ENCODE measurements at places on chromosomes 4 and X.

- DNase-seq: no peak
Observed at GRCh38 chr4:7392438-7393421, 42.0 kb downstream of the PSAPL1 start.

DNA sequence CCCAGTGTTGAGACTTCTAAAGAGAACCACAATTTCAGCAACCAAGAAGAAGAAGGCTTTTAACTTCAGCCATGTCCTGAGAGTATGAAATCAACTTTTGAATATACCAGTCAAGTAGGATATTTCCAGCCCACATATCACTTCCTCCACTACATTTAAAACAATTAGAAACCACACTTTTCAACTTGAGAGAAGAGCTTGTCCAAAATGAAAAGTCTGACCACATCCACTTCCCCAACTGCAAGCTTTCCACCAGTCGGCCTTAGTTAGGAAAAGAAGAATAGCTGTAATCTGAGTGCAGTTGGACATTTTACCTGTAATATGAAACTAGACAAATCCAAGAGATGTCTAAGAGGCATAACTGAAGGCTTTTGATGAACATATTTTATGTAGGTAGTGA is 101.9 kb upstream of the SLC7A11 start:
- no peak for DNase-seq

DNA sequence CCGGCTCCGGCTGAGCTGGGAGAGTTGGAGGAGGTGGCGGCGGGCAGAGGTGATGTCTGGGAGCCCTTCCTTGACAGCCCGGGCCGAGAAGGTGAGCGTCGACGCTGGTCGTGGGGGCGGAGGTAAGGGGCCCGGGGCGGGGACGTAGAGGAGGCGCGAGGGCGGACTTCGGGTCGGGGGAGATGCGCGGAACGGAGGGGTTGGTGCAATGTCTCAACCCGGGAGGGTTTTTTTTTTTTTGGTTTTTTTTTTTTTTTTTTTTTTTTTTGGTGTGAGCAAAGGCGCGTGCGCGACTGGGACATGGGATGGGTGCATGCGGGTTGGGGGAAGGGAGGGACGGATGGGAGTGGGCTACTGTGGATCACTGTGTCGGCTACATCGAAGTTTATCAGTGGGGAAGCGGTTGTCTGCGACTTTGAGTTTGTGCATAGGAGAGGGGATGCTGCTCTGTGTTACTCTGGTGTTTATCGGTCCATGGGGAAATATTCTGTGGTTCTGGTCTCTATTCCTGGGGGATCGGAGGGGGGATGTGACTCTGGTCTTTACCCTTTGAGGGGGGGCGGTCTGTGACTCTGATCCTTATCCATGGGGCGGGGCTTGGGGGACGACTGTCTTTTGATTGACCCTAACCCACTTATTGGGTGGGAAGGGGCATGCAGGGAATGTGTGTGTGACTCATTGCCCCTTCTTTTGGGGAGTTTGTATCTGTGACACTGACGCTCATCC is 537 bp downstream of the RBM10 start:
- no peak for DNase-seq

DNA sequence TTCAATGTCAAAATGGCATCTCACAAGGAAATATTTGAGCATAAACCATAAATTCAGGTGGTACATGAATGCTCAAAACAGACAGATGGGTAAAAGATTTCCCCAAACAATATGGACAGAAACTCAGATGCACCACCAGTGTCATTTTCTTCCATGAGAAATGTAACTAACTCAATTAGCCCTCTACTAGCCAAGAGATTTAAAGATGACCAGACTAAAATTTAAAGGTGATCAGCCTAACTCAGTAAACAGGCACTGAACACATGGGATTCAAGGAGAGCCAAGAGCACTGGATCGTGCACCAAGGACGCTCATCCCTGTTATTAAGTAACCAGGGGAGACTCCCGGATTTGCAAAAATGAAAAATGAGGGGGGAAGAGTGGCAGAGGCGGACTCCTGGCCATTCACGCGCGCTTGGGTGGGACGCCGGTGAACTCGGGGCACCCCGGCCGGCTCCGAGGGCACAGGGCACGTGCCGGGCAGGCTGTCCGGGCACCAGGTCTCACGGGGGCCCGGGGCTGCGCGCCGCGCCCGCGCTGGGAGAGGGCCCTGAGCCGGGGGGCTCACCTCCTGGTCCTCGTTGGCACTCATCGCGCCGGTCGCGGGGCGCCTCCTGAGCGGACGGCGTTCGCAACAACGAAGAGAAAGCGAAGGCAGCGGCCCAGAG is 490 bp downstream of the RWDD4 start:
- DNase-seq: no peak

GRCh38 chr4:173413036-173413435 is 14.1 kb upstream of the SCRG1 start:
- DNase-seq: no peak

- no peak for DNase-seq
Observed at GRCh38 chr4:90184560-90184959, 57.4 kb downstream of the CCSER1 start.

DNA sequence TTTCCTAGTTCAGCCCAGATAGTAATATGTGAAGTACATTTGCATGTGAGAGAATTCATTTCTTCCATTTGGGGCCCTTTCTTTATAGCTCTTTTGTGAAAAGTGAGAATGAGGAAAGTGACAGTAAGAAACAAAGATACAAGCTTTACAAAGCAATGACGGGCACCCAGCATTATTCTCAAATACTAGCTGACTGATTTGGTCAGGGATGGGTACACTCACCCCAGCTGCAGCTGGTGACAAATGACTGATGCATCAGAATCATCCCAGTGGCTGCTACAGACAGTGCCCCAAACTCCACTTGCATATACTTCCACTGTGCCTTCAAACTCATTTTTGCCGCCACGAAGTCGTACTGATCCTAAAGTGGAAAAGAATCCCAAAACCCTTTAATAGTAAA is 14.8 kb downstream of the PRSS12 start:
- no peak for DNase-seq

DNA sequence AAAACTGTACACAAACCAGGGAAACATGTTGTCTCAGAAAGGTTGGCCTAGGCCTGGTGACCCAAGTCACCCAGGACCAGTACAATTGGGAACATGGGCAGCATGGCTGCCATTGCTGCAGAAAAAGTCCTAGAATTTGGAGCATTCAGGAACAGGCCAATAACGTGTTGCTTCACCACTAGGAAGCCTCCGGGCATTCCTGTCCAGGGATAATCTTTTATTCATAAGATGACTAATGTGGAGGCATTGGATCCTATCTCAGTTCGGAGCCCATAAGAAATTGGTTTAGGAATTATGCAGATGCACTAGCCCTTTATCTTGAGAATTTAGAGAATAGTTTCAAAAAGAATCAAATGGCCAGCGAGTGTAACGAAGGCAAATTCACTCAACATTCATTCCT is 242.8 kb upstream of the NDST4 start:
- DNase-seq: no peak

DNA sequence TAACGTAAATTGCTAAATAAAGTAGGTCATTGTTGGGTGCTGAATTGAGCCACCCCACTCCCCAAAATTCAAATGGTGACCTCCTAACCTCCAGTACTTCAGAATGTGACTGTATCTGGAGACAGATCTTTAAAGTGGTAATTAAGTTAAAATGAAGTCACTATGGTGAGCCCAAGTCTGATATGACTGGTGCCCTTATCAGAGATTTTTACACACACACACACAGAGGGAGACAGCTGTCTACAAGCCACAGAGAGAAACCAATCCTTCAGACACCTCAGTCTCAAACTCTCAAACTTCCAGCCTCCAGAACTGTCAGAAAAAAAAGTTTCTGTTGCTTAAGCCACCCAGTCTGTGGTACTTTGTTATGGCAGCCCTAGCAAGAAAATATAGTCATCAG is 879.2 kb upstream of the INTU start:
- no peak for DNase-seq

GRCh38 chr4:4659871-4660651 is 118.2 kb upstream of the STX18 start:
- DNase-seq: no peak

GRCh38 chrX:25052798-25053534 is 37.2 kb upstream of the ARX start:
- DNase-seq: no peak

DNA sequence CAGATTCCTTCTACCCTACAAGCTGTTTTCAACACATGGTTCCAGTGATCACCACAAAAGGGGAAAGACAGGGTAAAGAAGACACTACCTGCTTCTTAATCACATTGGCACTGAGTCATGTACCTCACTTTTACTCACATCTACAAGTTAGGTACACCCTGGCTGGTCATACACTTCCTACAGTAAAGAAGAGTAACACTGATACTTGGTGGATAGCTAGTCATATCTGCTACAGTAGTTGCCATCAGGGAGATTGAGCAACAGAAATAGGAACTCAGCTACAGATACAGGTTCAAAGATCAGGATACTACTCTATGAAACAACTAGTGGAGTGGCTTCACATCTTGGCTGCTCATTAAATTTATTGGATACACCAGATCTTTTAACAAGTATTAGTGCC is 105.4 kb upstream of the DIAPH2 start:
- DNase-seq: no peak

DNA sequence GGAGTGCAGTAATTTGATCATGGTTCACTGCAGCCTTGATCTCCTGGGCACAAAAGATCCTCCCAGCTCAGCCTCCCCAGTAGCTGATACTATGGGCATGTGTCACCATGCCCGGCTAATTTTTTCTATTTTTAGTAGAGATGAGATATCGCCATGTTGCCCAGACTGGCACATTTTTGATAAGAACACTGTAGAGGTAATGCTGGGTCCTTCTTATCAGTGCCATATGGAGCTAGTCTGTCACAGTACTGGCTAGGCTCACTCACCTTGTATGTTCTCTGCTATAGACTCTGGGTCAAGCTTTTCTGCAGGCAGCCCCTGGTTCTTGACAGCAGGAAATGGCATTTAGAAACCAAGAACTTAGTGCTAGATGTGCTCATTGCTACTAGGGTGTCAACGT is 53.9 kb downstream of the BCOR start:
- no peak for DNase-seq

- no peak for DNase-seq
Observed at GRCh38 chrX:38151441-38151840, 69.2 kb downstream of the SRPX start.

GRCh38 chrX:123736333-123736921 is 3.6 kb upstream of the THOC2 start:
- no peak for DNase-seq

DNA sequence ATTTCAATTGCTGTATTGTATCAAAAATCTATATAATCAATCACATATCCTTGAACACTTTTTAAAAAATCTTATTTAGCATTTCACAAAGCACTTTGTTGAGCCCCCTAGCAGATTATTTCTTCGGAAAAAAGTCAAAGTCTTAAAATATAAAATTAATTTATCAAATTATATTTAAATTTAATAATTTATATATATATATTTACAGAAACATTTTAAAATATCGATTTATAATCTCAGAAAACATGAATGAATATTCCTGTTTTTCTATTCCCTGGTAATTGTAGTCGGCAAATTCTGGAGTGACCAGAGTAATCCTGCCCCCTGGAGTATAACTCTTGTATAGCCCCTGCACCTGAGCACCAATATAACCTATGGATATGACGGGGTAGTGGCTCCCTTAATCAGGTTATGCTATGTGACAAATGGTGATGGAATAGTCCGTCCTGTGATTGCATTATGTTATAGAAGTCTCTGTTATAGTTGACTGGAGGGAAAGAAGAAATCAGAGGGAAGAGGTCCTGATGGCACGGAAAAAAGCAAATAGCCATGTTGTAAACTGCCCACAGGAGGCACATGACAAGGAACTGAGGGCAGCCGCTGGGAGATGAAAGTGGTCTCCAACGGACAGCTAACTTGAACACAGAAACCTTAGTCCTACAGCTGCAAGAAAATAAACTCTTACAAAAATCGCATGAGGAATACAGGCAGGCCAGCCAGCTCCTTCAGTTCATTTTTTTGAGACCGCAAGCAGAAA is 1092.3 kb downstream of the ARAP2 start:
- no peak for DNase-seq

DNA sequence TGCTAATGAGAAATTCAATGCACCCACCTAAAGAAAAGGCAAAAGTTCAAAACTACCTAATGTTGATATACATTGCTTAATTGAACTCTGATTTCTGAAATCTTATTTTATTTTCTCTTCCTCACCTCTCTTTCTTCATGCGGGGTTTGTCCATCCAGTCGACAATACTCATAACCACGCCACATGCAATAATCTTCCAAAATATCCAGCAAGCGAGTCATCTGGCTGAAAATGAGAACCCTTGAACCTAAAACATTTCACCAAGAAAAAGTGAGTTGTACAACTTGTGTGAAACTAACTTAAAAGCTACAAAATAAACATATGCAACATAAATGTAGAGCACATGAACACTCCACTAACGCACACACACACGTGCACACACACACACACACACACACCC is 26.7 kb downstream of the SMARCA1 start:
- DNase-seq: no peak

GRCh38 chr4:139922406-139923024 is 231.5 kb downstream of the MAML3 start:
- DNase-seq: no peak

DNA sequence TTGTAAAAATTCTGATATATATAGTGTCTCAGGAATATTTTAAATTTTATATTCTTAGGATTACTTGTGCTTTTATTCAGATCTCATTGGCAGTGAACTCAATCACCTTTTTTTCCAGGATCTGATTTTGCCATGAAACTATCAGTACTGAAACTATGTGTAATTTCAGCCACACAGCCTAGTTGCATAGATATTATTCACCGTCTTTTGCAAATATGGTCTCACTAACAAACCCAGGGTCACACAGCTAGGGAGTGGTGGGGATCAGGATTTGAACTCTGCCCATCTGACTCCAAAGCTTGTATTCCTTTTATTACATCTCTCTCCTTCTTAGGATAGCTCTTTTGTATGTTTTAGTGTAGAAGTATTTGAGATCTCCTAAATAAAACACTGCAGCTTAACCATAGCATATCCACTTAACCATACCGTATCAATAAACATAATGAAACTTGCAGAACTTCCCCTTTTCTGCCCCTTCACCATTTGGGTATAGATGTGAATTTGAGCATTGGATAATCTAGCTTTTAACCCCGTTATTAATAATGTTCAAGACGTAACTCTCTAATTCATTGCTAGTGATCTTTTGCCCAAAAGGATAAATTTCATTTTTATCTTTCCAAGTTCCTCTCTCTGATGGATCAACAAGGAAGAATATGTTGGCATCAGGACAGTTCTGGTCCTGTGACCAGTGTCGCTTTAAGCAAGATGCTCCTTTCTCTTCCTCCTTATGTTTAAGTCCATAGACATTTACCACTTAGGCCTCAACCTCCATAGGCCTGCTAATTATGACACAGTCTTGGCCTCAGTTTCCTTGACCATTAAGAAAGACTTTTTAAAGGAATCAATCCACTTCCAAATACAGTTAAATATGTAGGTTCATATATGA is 74.6 kb downstream of the RAPGEF2 start:
- DNase-seq: no peak

DNA sequence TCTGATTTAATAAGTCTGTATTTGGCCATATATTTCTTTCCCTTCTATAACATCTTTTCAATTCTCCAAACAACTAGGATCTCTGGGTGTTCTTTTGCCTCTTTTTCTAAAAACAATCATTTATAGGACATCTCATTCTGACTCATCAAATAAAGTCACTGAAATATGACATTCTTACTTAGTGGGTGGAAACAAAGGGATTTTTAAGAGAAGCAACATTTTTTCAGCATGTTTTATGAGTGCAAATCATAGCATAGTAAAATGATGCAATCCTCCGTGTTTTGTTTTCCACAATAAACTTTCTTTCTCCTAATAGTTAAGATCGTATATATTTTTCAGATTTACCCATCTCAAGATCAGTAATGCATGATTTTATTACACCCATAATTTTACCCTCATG is 179.8 kb downstream of the SPCS3 start:
- DNase-seq: no peak

GRCh38 chr4:113908829-113909228 is 70.6 kb downstream of the ARSJ start:
- DNase-seq: no peak

All from stimulated activated CD4-positive, alpha-beta T cell treated with anti-CD3 and anti-CD28 coated beads, Interleukin-15, amount 100 ng/mL, for 1 hour (primary cell).